NCI-H1417 (cell line): ENCODE measurements at places on chromosomes 5 and 9.

DNA sequence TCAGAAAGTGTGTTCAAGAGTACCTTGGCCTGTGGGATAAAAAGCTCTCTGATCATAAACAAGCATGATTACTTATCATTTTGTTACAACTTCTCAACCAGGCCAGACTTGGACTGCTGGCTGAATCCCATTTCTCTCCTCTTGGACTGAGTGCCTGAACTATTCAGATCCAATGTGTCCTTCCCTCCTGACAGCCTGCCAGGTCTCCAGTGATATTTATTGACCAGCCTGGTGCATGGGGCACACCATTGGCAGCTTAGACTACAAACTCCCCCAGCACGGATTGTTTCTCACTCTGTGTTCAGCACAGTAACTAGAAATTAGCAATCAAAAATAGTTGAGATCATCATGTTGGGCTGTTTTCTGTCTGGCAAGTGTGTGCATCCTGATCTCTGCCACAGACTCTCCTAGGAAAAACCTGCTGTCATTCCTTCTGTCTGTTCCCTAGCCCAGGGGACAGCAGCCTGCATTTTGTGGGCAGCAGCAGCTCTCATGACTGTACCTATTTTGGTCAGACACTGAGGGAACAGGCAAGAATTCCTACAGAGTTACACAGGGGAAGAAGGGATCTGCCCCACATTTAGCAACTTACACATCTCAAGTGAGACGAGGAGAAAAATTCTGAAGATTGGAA is 348.1 kb downstream of the ADAMTS6 start:
- no peak for DNase-seq

DNA sequence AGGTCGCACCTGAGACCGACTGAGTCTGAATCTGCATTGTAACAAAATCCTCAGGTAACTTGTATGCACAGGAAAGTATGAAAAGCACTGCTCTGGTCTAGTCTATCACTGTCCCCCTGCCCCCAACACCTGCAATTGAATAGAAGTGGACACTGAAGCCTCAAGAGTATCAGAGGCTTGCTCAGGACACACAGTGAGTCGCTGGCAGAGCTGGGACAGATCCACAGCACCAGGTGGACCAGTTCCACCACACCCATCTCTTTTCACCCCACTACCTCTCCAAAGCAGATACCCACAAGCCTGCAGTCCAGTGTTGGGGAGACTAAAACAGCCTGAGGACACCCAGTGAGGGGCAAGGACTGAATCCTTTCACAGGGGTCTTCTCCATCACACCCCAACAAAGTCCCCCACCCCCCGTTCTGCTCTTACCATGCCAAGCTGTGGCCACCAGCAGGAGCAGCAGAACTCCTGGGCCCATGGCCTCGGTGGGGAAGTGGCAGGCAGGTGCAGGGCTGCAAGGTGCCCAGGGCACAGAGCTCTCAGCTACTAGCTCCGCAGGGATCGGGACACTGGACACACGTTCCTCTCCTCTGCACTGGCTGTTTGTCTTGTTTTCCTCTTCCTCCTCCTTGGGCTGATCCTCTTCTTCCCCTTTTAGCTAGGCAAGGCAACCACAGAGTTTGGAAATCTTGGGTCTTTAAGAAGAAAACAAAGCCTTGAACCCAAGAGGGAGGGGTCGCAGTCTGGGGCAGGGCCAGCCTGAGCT is at the start of gene CSF1R:
TSS of gene CSF1R (minus strand) at position 605 of the 766 bp plus-strand sequence. CDS start at position 478, 127 bp downstream.
- no peak for DNase-seq

- no peak for DNase-seq
Measured at GRCh38 chr5:107219993-107220392, 450.7 kb downstream of the EFNA5 start.

DNA sequence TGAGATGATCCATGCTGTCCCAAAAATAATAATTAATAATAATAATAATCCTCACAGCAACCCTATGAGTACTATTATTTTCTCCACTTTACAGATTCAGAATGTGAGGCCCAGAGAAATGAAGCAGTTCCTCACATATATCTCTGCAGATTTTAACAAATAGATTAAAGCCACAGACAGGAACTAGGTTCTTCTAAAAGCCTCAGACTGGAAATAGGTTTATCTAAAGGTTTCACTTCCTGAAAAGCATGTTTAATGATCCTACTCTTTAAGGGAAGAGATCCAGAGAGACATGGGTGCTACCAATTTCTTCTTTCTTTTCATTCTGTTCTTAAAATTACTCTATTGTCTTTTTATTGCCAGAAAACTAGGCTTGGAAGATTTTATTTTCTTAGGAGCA is 1079.4 kb upstream of the COX7C start:
- no peak for DNase-seq

DNA sequence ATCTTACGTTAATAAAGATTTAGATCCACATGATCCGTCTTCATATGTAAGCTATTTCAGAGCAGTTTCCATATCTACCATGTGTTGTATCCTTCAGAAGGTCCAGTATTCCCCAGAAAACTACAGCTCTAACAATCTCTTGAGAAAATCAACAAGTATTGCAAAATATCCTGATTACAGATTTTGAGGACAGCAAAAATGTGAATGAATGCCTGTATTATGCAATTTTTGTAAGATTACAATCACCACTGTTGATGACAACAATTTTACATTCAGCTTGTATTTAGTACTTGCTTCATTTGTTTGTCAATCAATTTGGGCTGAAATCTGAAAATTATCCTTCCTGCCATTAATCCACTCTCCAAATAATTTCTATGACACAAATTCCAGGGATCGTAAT is 43.0 kb upstream of the FLT4 start:
- no peak for DNase-seq

DNA sequence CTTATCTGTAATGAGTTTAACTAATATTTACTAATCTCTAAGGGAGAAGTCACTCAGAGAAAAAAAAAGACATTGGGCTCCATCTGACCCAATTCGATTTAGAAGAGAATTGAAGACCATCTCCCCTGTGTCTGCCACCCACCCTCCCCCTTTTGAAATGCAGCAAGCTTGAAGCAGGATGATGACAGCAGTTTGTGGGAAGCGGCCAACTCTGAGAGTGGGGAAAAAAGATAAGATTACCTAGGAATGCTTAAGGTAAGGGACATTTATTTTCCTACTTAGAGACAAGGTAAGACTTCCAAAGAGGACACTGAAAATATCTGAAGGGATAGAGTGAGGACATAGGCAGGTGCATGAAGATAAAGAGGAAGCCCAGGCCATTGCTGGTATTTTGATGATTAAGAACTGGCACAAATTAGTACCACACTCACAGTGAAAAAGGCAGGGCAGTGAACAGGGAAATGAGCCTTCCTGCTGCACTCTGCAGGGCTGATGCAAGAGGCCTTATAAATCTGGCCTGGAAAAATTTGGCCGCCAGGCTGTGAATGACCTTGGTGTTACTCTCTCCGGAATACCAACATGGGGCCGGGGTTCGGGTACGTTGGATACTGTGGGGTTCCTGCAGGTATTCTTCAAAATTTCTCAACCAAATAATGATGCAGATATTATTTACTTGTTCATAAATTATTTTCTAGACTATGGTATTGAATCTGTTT is 42.3 kb downstream of the HTR1A start:
- no peak for DNase-seq

DNA sequence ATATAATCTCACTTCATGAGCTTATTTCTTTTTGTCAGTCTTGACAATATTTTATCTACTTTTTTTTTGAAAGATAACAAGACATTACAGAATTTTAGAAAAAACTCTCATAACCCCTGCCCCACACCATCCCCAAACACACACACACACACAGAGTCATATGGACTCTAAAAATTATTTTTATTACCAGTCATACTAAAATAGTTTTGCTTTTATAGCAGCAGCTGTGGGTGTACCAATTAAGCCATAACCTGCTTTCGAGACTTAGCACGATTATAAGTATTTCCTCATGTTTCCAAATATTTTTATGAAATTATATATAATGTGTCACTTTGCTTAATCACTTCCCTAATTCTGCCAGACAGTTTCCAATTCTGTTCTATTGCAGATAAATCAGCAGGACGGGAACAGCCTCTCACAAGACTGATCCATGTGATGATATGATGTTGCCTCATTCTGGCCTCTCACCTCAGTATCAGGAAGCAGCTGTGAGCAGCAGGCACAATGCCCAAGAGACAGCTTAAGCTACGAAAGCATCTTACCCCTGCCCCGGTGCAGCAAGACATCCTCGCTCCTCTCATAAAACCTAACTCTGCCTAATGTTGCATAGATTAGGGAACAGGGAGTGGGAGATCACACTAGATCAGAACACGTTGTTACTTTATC is 7.0 kb downstream of the PDCL start:
- DNase-seq: no peak

DNA sequence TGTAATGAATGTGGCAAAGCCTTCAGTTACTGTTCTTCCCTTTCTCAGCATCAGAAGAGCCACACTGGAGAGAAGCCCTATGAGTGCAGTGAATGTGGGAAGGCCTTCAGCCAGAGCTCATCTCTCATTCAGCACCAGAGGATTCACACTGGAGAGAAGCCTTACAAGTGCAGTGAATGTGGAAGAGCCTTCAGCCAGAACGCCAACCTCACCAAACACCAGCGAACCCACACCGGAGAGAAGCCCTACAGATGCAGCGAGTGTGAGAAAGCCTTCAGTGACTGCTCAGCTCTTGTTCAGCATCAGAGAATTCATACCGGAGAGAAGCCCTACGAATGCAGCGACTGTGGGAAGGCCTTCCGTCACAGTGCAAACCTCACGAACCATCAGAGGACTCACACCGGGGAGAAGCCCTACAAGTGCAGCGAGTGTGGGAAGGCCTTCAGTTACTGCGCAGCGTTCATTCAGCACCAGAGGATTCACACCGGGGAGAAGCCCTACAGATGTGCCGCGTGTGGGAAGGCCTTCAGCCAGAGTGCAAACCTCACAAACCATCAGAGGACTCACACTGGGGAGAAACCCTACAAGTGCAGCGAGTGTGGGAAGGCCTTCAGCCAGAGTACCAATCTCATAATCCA is 6.8 kb downstream of the RPL12 start:
- no peak for DNase-seq

DNA sequence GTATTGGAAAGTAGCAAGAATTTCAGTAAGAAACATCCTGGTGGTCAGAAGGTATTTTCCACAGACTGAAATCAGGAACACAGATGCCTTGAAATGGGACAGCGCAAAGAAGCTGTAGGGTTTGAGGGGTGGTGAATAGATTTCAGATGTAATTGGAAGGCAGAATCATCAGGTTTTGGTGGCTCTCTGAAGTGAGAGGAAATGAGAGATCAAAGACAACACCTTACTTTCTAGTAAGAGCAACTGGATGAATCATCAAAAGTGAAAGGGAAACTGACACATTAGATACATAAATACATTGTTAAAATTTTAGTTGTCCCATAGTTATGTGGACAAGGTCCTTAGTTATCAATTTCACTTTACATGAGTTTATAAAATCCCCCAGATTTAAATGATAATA is 188.2 kb upstream of the SLC27A6 start:
- no peak for DNase-seq

GRCh38 chr9:123631862-123632261 is 275.9 kb downstream of the CRB2 start:
- DNase-seq: no peak

GRCh38 chr5:80216096-80216495 is 39.8 kb downstream of the SERINC5 start:
- no peak for DNase-seq

- no peak for DNase-seq
Measured at GRCh38 chr9:125378778-125379177, 117.2 kb downstream of the GAPVD1 start.

- DNase-seq: no peak
Measured at GRCh38 chr9:14251154-14252071, 62.5 kb downstream of the NFIB start.

DNA sequence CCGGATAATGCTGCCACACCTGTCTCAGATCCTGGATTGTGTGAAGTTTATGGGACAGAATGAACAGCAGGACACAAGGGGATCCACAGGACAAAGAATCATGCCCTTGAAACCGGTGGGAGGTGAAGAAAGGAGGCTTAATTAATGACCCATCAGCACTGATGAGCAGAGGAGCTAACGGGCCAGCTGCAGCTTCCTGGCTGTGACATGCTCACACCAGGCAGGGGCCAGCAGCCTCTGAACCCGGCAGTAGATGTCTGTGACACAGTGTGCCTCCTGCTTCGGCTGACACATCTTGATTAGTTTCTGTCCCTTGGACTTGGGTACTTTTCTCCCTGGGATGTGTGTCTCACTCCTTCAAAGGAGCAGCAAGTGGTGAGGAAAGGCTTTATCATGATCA is 328.8 kb upstream of the BRINP1 start:
- no peak for DNase-seq

DNA sequence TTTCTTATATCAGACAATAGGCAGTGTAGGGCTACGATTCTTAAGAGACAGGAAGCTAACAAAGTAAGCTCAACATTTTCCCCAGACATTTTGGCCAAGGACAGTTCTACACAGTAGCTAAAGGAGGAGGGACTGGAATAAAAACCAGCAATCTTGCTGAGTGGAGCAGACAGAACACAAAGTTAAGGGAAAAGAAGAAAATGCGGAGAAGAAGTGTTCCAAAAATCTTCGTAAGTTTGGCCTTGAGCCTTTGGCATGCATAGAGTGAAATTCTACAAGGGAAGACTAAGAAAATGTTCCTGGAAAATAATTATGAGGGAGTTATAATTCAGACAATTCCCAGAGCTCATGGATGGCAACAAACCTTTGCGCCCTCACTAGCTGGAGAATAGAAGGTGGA is 748.0 kb upstream of the CTNND2 start:
- DNase-seq: no peak

DNA sequence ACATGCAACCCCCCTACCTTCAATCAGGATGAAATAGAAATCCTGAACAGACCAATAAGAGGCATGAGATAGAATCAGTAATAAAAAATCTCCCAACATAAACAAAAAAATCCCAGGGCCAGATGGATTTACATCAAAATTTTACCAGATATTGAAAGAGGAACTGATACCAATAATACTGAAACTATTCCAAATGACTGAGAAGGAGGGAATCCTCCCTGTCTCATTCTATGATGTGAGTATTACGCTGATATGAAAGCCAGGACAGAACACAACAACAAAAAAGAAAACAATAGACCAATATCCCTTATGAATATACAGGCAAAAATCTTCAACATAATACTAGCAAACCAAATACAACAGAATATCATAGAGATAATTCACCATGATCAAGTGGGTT is 109.0 kb upstream of the SMC2 start:
- DNase-seq: no peak

DNA sequence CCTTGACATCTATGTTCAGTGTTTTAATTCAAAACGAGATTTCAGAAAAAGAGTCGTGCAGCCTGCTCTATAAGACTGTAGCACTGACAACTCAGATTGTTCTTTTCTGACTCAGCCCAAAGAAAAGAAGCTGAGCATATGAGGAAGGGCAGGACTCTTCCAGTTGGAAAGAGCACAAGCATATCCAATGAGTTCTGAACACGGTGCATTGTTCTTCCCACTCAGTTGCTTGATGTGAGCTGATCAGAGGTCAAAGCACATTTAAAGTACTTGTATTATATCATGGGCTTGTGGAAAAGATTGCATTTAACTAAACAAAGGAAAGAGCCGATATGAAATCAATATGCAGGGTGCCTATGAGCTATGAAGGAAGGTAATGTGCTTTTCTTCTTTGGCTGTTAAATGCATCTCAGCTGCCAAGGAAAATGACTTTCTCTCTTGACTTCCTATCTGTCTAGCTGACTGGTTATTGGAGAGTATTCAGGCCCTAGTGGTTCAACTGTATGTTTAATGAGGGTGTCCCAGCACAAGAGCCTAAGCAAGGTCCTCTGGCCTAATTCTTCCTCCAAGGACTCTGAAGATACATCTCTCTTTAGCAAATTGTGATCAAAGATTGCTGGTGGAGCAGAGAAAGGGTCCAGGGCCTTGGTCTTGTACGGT is 226.6 kb upstream of the PPP1R2B start:
- no peak for DNase-seq
